CD4-positive, alpha-beta T cell treated with Interleukin-21 for 1 hour (primary cell): ENCODE measurements at places on chromosomes 2 and 18.

GRCh38 chr2:101419096-101419663 is 31.9 kb upstream of the CREG2 start:
- peak; percentile 72 for DNase-seq

DNA sequence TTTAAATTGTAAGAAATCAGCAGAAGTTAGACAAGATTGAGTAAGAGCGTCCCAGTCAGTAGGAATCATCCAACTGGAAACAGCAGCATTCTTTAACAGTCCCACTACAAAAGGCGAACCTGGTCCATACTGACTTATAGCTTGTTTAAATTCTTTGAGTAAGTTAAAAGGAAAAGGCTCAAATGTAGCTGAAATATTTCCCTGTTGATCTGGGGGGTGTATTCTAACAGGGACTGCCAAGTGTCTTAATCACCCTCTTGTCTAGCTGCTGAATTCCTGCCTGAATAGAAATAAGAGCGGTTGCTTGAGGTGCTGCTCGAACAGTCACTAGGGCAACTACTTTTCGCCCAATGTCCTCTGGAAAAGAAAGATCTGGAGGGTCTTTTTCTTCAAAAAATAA is 56.4 kb upstream of the FMNL2 start:
- DNase-seq = no peak

GRCh38 chr2:15253835-15254286 is 307.3 kb downstream of the NBAS start:
- no peak for DNase-seq

- DNase-seq = no peak
Measured at GRCh38 chr2:206814498-206814897, 49.1 kb downstream of the FASTKD2 start.

DNA sequence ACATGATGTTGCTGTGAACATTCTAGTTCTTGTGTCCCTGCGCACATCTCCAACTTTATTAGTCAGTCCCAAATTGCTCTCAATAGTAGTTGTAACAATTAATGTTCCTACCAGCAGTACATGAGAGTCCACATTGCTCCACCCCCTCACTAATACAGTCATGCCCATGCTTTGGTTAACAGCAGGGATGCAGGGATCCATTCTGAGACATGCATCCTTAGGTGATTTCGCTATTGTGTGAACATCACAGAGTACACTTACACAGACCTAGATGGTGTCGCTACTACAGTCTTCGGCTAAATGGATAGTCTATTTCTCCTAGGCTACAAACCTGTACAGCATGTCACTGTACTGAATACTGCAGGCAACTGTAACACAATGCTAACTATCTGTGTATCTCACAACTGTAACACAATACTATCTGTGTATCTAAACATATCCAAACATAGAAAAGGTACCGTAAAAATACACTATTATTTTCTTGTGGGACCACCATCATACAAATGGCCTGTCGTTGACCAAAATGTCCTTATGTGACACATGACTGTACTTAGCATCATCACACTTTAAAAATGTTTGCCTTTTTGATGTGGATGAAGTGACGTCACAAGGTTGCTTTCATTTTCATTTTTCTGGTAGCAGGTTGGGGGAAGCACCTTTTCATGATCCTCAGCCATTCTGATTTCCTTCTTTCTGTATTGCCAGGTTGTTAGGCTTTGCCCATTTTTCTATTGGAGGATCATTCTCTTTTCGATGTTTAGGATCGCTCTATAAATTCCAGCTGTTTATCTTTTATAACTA is 82.9 kb upstream of the RNF152 start:
- DNase-seq = peak; percentile 79

- no peak for DNase-seq
Measured at GRCh38 chr18:72726201-72726600, 141.6 kb downstream of the NETO1 start.

- no peak for DNase-seq
Measured at GRCh38 chr2:64972876-64973275, 16.3 kb upstream of the SLC1A4 start.

GRCh38 chr18:28786926-28787325 is 610.0 kb upstream of the CDH2 start:
- no peak for DNase-seq

DNA sequence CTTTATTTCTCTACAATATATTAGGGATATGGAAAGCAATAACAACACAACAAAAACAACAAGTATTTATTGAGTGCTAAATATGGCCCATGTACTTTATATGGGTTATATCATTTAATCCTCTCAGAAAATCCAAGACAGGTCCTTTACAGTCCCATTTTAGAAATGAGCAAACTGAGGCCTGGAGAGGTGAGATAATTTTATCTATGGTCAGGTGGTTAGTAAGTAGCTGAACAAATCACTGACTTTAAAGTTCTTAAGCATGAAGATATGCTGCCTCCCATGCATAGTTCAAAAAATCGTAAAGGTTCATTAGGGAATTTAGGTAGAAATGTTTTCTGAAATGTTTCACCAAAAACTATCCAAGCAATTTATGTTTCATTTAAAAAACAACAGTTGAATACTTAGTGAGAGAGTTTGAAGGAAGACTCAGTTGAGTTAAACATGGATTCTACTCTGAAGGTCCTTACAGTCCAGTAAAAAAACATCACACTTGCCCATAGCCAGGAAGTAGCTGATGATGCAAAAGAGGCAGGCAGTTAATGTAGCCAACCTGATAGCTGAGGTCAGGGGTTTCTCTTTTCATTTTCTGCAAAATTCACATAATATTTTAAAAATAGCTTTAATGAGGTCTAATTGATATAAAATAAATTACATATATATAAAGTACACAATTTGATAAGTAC is 7.6 kb upstream of the NFE2L2 start:
- no peak for DNase-seq

GRCh38 chr2:226994775-226995174 is 158.9 kb downstream of the RHBDD1 start:
- no peak for DNase-seq

- no peak for DNase-seq
Measured at GRCh38 chr18:47321815-47322214, 70.4 kb upstream of the SKOR2 start.

DNA sequence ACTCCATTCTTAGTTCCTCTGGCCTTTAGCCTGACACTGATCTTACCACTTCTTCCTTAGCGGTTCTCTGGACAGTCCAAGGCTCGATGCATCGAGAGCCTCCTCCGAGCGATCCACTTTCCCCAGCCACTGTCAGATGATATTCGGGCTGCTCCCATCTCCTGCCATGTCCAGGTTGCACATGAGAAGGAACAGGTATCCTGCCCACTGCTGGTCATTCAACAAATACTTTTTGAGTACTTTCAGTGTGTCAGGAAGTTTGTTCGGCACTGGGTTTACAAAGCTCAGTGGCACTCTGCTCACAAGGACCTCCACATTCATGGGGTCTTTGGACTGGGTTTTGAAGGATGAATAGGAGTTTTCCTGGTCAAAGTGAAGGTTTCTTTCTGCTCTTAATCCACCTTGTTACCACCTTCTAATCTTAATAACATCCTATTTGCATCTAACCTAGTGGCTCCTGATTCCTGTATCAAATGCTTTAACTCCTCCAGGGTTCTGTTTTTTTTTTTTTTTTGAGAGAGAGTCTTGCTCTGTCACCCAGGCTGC is 25.8 kb downstream of the GCKR start:
- no peak for DNase-seq

DNA sequence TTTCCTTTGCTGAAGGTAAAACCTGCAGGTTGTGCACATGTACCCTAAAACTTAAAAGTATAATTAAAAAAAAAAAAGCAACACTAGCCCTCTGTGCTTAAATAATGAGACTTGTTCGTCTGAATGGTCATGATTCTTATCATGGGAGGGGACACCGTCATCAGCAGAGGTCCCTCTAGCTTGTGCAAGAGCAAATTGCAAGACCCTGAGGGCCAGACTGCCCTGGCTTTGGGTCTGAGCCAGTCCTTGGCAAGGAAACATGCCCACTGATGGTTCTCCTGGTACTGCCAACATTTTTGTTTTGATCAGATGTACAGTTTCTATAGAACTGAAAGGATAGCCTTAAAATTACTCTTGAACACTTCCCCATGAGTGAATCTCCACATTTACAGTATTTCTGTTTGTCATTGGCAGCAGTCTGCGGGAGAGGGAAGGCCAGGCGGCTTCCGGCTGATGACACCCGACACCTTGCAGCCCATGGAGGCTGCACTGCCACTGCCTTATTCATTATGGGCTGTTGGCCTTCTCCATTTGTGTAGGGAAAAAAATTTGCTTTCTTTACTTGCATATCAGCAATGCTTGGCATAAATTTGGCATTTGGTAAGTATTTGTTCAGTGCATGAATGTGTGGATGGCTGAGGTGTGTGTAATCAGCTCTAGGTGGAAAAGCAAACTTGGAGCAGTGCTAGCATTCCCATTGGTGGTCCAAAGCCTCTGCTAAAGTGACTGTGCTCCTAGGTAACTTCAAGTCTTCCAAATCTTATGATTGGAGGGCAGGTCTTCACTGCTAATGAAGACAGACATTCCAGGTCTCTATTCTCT is 161.6 kb upstream of the ALKAL2 start:
- DNase-seq = no peak

- DNase-seq = no peak
Measured at GRCh38 chr18:9482790-9483189, 7.5 kb downstream of the RALBP1 start.

DNA sequence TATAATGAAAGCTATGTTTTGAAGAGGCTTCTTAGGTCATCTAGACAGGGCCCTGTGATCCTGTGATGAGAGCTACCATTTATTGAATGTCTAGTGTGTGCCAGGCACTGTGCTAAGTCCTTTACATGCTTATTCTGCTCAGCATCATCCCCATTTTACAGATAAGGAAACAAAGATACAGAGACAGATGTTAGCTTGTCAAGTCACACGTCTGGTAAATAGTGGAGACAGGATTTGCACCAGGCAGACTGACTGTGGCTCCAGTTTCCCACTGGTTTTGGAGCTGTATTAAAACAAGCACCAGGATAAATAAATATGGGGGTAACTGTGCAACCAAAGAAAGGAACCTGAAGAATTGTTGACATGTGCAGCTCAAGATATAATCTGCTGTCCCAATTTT is 19.2 kb upstream of the EML6 start:
- no peak for DNase-seq

GRCh38 chr2:10028988-10029874 is 14.1 kb upstream of the KLF11 start:
- peak; percentile 77 for DNase-seq

DNA sequence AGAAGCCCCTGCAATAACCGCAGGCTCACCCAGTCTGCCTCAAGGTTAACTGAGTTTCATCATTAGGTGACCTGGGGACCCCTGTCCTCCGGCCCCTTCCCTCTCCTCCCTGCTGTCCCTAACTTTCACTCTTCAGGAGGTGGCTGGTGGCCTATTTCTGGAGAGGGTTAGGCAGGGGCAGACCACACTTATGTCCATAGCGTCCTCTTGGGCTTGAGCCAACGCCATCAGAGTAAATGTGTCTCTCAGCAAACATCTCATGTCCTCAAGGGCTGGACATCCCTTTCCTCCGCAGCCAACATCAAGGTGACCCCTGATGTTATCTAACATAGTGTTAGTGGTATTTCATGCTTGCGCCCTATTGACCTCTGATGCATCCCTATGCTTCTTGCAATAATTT is 114.8 kb downstream of the BCL11A start:
- DNase-seq = no peak

DNA sequence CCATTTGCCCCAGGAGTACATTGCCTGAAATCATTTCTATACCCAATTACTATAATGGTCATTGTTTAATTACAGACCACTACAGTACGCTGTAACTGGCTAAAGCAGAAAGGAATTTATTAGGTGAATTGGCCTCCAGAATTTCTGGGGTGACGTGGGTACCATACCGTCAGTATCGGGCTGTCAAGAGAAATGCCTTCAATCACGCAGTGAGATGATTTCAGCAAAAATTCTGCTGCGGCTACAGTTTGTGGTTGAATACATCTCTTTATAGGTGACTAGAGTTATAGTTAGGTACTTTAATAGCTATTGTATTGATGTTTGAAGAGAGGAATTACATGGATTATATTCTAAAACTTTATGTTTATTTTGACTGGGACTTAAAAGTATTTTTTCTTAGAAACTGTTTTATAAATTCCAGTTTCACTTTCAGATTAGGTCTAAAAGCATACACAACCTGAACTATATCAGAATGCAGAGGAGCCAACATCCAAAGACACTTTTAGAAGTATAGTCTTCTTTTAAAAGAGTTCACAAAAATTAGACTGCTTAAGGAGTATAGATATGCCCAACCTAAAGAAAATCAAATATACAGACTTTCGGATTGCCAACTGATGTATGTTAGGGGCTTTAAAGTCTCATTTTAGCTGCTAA is 128.4 kb downstream of the TTC27 start:
- peak; percentile 29 for DNase-seq

- DNase-seq = peak; percentile 72
Measured at GRCh38 chr2:86807468-86808275, 17.0 kb upstream of the CD8A start.

GRCh38 chr2:167946441-167946841 is 301.0 kb downstream of the STK39 start:
- no peak for DNase-seq

GRCh38 chr18:75863696-75864095 is 436.2 kb upstream of the SMIM21 start:
- no peak for DNase-seq

GRCh38 chr2:237616373-237616733 is 11.0 kb upstream of the LRRFIP1 start:
- no peak for DNase-seq

GRCh38 chr2:226215902-226216503 is 583.6 kb downstream of the IRS1 start:
- DNase-seq = peak; percentile 55

- no peak for DNase-seq
Measured at GRCh38 chr2:207156451-207157161, 9.1 kb downstream of the KLF7 start.

GRCh38 chr2:12861344-12861930 is 144.7 kb downstream of the TRIB2 start:
- peak; percentile 19 for DNase-seq

GRCh38 chr18:4283746-4284291 is 171.3 kb downstream of the DLGAP1 start:
- DNase-seq = no peak

DNA sequence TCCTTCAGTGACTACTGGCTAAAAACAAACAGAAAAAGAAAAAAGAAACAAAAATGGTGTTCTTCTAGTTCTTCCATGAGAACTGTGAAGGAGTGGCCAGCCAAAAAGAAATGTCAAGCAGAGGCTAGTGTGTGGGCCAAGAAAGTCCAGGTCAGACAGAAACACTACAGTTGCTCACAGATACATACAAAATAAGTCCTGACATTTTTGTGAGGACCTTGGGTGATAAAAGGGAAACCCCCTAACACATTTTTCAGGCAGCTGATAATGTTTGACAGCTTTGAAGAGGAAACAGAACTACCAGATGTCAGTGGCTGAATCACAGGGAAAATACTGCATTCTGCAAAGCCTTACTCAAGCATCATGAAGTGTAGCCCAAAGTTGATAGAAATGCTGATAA is 28.1 kb downstream of the ARHGAP25 start:
- DNase-seq = peak; percentile 69
